GM20000 (cell line): ENCODE measurements at places on chromosomes 2 and 18.

GRCh38 chr2:127389778-127390435 is 2.1 kb upstream of the MAP3K2 start:
- DNase-seq: peak; percentile 46

- DNase-seq: no peak
These were observed 552.9 kb downstream of the TDRD15 start for GRCh38 chr2:21676676-21677075.

DNA sequence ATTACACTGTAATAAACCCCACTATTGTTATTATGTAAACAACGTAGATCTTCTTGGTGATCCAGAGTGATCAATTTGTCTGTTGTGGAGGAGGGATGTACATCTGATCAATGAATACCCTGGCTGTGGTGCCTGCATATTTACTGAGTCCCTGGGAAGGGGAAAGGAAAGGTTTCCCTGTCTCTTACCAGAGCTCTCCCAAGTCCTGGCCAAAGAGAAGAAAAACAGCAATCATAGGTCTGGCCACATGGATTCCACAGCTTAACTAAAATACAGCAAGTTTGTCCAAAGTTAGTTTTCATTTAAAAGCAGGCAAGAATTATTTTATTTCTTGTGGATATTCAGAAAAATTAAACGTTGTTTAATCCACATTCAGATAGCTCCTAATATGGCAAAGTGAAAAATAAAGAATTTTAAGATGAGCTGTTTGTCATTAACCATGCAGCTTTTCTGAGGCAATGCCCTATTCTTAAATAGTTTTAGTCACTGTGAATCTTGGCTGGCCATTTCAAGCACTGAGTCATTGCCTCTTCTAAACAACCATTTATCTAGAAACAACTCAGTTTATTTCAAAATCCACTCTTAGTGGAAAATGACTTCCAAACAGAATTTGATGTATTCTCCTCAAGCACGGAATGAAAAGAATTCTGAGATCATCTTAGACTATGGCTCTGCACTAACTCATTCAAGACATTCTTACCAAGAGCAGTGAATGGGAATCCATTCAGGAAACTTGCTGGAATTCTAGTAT is 1004.4 kb upstream of the CDH2 start:
- no peak for DNase-seq

- no peak for DNase-seq
These were observed 13.2 kb downstream of the IL36A start for GRCh38 chr2:113018509-113018908.

DNA sequence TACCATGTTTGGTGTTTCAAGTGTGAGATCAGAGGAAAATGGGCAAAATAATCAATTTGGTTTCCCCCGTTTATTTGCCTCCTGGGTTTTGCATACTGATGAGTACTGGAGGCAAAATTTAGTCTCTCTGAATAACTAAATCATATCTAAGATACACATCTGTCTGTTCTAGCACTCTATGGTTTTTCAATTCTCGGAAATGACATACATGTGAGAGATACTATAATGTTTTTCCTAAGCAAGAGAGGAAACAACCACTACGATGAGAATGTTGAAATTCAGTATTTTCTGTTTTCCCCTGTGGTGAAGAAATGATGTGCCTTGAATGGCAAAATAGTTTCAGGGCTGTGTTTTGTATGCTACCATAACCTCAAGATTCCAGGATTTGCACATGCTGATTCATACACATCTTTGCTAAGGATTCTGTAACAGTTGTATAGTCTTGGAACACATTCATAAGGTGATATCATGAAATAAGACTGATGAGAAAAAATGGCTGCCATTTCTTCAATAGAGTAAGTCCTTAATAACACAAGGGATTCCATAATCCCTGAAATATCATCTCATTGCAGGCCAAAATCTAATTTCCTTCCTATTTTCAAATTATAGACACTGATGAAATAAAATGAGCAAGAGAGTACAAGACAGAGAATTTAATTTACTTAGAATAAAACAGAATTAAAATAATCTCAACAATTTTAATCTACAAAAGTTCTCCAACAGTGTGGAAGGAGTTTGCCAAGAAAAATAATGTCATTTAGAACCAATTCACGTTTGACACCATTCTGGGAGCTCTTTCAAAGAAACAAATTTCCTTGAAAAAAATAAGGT is 316.6 kb downstream of the FIGN start:
- DNase-seq: no peak

GRCh38 chr2:113025737-113026136 is 20.5 kb downstream of the IL36A start:
- no peak for DNase-seq

DNA sequence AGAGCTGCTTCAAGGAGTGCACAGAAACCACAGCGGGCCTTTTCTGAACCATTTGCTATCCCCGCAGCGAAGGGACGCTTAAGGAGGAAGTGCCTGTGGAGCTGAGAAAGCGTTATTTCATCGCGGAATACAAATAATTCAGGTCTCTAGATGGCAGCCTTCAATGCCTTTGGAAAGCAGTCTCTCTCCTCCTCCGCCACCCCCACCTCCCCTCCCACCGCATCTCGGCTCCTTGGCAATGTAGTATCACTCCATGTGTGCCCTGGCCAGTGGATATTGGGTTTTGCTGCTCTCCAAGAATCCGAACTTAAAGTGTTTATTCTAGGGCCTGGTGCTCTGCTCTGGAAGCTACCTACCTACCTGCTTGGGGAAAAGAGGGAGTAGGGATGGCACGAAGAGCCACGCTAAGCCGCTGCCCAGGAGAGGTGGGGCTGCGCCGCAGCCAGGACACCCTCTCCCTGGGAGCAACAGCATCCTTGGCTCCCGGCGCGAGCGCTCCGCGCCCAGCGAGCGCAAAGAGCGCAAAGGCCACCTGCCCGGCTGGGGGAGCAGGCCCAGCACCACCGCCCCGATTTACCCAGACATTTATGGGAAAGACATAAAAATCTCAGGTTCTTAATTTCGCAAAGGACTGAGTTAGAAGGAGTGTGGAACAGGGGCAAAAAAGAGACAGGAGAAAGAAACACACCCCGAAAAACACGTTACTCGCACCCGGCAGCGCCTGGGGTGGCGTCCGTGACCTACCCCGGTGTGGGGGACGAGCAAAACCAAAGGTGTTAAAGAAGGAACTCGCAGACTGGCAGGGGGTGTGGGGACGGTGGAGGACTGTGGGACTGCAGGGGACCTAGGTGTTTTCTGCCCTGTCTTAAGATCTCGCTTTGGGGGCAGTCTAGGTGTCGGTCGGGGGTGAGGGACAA is 1.0 kb downstream of the SPHKAP start:
- DNase-seq: peak; percentile 22

GRCh38 chr18:6681331-6681875 is 48.1 kb upstream of the ARHGAP28 start:
- no peak for DNase-seq

DNA sequence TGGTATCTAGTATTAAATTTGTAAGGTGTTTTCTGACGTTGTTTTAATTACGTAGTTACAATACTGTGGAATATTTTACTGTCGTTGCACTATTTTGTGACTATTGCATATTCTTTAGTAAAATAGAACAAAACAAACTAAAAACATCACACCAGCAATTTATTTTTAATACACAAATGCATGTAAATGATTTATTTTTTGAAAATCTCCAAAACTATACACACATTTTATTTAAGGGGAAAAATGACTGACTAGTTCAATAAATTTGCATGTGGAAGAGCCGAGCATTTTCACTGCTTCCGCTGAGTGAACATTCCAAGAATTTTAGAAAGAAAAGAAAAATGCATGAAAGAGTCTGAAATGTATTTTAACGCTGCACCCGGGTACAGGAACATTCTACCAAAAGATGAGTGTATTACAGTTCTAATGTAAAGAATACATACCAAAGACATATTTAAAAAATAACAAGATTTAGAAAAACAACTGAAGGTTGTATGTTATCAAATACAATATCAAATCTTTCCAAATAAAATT is 257.7 kb downstream of the MEIS1 start:
- no peak for DNase-seq

GRCh38 chr18:3966642-3967358 is 488.3 kb downstream of the DLGAP1 start:
- no peak for DNase-seq

DNA sequence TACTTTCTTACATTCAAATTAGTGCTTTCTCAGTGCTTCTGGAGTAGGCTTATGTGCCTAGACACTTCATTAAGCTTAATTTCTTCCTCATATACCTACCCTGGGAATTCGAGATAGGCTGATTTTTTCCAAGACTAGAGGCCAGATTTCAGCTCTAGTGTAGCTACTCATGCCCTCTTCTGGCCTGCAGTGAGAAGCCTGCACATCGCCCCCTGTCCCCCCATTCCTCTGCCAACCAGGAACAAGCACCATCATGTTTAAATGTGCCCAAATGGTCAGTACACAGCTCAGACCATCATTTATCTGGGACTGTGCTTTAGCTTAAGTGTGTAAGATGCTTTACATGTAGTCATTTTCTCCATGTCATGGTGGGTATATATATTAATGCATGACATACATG is 1218.8 kb upstream of the LRRTM1 start:
- no peak for DNase-seq

DNA sequence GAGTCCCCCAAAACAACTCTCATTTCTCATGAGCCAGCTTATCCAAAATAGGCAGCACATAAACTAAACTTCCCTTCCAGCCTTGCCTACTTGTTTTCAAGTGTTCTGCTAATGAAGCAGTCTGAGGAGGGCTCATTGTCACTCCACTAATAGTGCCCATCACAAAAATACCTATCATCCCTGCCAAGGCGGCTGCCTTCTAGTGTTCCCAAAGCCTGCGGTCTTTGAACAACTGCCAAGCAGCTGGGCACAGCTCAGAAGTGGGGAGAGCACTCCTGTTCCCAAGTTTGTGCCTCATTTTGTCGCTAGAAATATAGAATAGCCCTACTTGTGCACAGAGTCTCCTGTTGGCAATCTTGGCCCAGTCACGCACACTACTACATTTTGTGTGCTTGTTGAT is 50.3 kb downstream of the DTNA start:
- no peak for DNase-seq

- DNase-seq: no peak
These were observed 120.2 kb downstream of the LAMA3 start for GRCh38 chr18:23809415-23809814.

DNA sequence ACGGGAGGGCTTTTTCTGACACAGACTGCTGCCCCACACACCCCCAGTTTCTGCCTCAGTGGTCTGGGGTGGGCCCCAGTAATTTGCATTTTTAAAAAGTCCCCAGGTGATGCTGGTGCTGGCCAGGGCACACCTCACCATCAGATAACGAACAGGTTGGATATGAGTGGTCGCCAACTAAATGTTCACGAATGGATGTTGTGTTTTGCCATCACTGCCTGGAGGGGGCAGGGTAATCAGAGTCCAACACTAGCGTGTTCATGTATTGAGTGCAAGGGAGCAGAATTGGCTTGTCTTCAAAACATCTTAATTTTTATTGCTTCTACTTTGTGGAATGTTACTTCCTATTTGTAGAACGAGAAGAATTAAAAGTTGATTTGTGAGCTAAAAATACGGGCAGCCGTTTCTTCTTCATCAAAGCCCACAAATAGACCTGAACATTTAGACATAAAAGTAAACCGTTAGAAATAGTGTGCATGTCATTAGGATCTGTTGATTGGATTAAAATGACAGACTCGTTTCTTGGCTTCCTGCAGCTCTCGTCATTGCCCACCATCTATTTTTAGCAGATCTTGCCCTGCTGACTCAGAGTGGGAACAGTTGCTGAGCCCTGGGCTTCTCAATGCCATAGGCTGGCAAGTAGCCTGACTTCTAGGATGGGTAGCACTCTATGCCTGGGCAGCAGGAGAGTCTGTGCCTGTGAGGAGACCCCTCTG is 45.2 kb downstream of the NCK2 start:
- DNase-seq: peak; percentile 34
